ENCODE measurements at places on chromosomes 11 and 22. TPM values are rescaled to one million over a fixed set of nuclear protein-coding genes. Genes with fewer than 3 reads are reported as not detected.

DNA sequence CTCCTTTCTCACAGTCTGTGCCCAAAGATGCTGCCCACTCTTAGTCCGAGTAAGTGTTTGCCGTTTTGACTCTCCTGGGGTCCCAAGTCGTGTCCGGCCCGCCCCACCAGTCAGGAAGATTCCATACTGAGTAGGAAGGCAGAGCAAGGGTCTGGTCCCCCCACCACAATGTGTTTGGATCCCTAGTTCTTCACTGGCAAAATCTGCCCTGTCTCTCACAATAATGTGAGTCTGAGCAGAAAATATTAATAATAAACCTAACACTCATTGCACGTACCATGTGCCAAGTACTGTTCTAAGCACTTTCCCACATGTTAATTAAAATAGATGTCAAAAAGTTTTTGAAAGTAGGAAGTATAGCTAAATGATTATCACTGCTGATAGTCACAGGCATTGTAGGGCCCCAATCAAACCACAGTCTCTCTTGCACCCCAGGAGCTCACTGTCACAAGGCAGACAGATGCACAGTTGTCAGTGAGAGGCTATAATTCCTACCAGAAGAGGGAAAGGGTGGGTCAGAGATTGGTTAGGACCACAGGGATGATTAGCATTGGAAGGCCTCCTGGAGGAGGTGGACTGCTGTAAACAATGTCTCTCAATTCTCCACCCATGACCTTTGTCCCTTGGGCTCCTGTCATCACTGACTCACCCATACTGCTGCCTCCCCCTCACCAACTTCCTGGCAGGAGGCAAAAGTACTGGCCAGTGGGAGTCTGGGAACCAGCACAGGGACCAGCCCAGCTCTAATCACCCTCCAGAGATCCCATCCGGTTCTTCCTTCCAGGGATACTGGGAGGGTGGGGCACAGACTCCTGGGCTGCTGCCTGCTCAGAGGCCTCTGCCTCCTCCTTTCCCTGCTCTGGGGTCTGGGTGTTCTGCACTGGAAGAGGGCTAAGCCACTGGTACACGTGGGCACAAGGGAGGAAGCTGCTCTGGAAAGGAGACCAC is 1.0 kb upstream of the POLD4 start:
- DNase-seq = no peak

GRCh38 chr11:112776834-112777233 is 184.4 kb upstream of the NCAM1 start:
- DNase-seq = no peak

Gene OR51E1
- total RNA-seq = 1.2 TPM

Gene MGAT3
- 4.6 TPM for total RNA-seq

DNA sequence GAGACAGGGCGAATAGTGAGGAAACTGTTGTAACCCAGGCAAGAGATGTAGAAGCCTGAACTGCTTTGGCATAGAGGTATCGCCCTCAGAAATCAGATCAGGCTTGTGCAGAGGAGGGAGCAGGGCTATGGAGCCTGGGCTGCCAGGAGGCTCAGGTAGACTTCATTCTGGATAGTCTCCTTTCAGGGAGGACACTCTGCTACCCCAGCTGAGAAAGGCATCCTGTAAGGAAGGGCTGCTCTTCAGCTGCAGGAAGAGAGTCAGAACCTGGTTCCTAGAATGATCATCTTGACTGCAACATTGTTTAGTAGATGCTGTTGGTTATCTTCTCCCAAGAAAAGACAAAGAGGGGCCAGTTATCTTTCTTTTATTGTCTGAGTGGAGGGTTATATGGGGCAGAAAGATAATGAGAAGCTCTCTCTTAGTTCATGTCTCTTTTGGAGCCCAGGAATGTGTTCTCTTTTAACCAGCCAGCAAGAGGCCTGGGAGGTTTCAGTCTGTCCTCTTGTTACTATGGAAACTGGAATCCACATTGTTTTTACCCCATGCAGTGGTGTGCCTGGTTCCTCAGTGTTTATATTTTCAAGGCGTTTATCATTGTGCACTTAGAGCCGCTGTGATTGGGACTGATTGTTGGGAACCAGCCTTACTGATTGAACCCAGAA is 95.7 kb downstream of the STIM1 start:
- no peak for DNase-seq

GRCh38 chr22:33699176-33699575 is 221.1 kb downstream of the LARGE1 start:
- no peak for DNase-seq

DNA sequence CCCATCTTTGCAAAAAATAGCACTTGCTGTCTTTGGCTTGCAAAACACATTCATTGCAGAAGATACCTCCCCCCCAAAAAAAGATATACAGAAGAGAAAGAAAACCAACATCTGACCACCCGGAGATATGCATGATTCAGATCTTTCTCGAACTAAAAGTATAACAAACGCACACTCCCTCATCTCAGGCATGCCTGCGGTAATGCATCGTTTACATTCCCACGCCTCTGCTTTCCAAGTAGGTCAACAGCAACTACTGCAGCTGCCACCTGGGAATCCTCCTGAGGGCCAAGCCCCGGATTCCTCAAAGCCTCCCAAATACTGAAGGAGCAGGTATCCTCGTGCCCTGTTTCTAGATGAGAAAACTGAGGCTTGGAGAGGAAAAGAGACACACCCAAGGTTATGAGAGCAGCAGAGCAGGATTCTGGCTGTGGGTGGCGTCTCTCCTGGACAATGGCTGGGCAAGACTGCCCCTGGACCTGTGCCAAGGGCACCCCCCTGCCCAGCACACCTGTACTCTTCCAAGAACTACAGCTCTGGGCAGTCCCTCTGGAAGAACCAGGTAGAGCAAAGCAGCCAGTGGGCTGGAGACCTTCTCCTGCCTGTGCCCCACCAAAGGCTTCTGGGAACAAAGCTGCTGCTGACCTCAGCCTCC is 38.1 kb downstream of the NUP50 start:
- DNase-seq = no peak

DNA sequence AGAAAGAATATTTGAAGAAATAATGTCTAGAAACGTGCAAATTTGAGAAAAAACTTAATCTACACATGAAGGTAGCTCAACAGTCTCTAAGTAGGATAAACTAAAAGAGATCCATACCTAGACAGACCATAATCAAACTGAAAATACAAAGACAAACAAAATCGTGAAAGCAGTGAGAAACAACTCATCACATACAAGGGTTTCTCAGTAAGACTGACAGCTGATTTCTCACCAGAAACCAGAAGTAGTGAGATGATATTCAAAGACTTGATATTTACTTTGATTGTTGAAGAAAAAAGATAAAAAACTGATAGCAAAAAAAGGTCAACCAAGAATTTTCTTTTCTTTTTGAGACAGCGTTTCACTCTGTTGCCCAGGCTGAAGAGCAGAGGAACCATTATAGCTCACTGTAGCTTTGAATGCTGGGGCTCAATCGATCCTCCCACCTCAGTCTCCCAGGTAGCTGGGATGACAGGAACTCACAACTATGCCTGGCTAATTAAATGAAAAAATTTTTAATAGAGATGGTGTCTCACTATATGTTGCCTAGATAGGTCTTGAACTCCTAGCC is 17.4 kb downstream of the NPAT start:
- no peak for DNase-seq

DNA sequence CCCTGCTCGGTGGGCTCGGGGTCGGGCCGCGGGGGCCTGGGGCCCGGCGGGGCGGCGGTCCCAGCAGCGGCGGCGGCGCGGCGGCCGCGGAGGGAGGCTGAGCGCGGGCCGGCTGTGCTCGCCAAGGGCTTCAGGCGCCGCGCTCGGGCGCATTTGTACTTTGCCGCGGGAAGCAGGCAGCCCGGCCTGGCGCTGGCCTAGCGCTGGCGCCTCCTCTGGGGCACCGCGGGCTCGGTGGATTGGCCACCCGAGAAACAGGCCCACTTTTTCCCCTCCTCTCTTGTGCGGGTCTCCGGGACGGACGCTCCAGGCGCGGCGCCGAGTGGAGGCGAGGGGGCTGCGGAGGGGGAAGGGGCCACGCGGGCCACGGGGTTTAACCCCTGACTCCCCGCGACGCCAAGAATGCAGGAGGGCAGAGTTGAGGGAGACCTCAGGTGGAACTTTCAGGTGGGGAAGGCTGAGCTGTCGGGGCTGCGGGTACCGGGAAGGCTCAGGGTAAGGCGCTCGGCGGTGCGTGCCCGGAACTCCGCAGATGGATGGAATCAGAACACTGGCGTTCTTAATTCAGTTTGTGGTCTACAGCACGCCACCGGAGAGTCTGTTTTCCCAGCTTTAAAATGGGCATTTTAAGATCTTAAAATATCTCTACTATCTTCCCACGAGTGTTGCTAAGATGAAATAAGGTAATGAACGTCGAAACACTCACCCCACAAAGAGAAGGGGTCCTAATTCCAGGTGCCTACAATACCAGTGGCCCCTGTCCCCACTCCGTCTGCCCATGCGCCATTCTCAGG is at the start of gene CHRDL2:
TSS of gene CHRDL2 (minus strand) at position 126 of the 794 bp plus-strand sequence. CDS start 538 bp downstream, outside the sequence.
- DNase-seq = no peak

- DNase-seq = no peak
Measured at GRCh38 chr22:24995649-24996180, 43.2 kb downstream of the KIAA1671 start.

Gene DDTL
- 2.2 TPM for total RNA-seq

- no peak for DNase-seq
Measured at GRCh38 chr11:56841210-56841810, 92.8 kb upstream of the OR9G4 start.

Gene TALDO1
- total RNA-seq = 231 TPM

- no peak for DNase-seq
Measured at GRCh38 chr22:20247010-20247505, 21.1 kb downstream of the RTN4R start.

- peak; percentile 70 for DNase-seq
Measured at GRCh38 chr11:2588809-2589537, 110.8 kb downstream of the KCNQ1OT1 start.

DNA sequence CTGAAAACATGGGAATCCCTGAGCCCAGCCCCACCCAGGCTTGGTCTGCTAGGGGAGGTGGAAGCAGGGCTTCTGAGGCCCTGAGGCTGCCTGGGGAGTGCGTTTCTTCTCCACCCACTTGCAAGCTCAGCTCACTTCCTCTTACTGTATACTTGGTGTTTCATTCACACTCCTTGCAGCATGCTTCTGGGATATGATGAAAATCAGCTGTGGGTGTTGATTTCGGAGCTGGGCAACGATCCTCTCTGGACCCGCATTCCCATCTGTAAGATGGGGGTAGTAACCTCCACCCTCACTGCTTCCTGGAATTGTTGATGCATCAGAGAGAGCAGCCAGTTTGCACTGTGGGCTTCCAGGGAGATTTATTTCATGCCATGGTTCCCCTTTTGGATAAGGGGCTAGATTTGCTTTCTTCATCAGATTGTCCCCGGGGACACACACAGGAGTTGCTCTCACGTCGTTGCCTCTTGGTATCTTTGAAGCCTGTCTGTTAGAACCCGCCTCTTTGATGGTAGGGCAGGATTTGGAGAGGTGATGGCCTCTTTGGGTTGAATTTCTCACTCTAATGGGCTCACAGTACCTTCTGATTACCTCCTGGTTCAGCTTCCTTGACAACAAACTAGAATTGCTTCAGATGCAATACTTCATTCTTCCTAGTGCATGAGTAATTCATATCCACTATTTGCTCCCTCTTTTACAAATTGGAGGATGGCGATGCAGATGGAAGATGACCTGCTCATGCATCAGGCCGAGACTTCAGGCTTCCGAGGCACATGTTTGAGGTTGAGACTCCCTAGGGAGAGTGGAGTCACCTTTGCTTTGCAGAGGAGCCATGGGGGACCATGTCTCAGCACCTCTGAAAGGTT is 40.4 kb downstream of the BCR start:
- DNase-seq = no peak

DNA sequence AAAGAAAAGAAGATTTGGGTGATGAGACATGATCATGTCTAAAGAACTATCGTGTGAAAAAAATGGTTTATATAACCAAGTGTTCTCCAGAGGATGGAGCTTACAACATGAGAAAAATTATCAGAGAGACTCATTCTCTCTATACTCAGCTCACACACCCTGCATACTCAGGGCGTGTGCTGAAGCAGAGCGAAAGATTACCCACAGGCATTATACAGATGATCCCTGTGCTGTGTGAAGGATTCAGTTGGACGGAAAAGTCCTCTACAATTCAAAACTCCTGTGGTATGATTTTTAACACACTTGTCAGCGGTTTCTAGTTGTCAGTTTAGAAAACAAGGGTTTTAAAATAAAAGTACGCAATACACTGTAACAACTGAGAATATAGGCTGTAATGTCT is 267.3 kb downstream of the DLG2 start:
- no peak for DNase-seq

Gene E2F8
- not detected for total RNA-seq

Gene KDM4F
- not detected for total RNA-seq

GRCh38 chr11:44613153-44613552 is 47.7 kb downstream of the CD82 start:
- DNase-seq = no peak

Gene SHISAL1
- 14.7 TPM for total RNA-seq

GRCh38 chr22:49616356-49617231 is 211.1 kb downstream of the BRD1 start:
- no peak for DNase-seq

Gene SLC5A4
- total RNA-seq = 1.2 TPM

DNA sequence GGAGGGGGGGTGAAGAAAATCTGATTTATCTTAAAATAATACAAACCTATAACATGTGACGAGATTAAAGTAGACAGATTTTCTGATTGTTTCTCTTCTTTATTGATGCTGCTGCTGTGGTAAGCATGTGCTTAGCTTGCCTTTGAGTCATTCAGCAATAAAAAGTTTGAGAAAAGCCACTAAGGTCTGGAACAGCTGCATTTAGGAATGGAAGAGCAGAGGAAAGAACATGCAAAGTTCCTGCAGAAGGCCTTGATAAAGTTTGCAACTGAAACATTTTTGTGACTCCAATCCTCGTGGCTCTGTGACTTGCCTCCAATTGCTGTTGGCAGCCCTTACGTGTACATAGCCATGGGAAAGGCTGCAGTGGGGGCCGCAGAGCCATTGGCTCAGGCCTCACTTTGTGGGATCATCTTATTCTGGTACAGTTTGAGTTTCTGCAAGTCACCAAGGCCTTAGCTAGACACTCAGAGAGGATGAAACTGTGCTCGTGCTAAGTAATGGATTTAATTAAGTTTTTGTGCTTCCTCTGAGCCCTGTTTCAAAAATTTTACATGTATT is 370.2 kb downstream of the AASDHPPT start:
- no peak for DNase-seq

- DNase-seq = no peak
Measured at GRCh38 chr11:17230867-17231851, 23.4 kb upstream of the PIK3C2A start.

Gene APOBEC3A
- not detected for total RNA-seq

DNA sequence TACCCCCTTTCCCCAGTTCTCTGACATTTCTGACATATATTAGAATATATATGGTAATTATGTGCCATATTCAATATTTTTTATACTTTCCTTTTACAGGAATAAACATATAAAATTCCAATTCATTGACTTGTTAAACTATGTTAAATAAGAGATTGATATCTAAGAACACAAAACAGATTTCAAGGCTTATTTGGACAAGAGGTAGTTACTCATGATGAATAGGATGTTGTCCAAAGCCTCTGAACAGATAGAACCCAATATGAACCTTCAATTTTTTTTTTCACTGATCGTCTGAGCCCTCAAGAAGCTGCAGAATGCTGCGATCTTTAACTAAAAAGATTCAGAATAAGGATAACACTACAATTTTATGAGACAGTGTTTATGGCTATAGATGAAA is 340.3 kb downstream of the LUZP2 start:
- no peak for DNase-seq

Gene FAM181B
- 1.6 TPM for total RNA-seq

- DNase-seq = no peak
Measured at GRCh38 chr22:49509016-49509415, 318.7 kb downstream of the BRD1 start.

Gene RBMXL2
- total RNA-seq = not detected

- no peak for DNase-seq
Measured at GRCh38 chr22:45709060-45709739, 37.6 kb downstream of the ATXN10 start.

Gene SAA2
- 0.34 TPM for total RNA-seq

- DNase-seq = no peak
Measured at GRCh38 chr22:29628996-29629902, 25.8 kb downstream of the NF2 start.
